ENCODE measurements at places on chromosomes 4 and X. TPM values are rescaled to one million over a fixed set of nuclear protein-coding genes. Genes with fewer than 3 reads are reported as not detected.

Gene UGT8
- not detected for total RNA-seq

DNA sequence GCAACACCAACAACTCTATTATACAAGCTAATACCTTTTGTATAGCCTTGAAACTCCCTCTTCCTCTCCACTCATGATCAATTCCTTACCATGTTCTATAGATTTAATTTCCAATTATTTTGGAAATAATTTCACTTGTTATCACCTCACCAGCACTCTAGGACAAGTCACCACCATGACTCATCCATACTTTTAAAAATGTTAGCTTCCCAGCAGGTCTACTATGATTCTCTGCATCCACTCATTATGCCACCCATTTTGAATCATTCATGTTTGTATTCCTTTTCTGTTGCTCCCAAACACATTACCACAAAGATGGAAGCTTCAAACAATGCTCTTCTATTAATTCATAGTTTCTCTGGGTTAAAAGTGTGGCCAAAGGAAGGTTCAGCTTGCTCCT, 469.6 kb downstream of the PDGFC start:
- DNase-seq, result no peak

DNA sequence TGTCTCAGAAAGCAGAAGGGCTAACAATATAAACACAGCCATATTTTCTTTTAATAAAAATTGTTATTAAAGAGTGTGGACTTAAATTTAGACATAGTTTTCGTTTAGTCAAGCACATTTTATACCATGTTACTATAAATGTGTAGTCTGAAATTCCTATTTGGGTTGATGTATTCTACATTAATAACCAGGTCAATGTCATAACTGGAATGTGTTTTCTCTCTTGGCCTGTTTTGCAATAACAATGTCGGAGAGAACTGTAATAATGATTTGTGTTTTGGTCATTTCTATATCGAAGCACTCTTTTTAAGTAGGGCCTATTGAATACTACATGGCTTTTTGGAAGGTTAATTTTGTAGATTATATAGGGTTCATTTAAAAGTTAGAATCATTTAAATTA, 5.5 kb downstream of the USO1 start:
- DNase-seq, result no peak

DNA sequence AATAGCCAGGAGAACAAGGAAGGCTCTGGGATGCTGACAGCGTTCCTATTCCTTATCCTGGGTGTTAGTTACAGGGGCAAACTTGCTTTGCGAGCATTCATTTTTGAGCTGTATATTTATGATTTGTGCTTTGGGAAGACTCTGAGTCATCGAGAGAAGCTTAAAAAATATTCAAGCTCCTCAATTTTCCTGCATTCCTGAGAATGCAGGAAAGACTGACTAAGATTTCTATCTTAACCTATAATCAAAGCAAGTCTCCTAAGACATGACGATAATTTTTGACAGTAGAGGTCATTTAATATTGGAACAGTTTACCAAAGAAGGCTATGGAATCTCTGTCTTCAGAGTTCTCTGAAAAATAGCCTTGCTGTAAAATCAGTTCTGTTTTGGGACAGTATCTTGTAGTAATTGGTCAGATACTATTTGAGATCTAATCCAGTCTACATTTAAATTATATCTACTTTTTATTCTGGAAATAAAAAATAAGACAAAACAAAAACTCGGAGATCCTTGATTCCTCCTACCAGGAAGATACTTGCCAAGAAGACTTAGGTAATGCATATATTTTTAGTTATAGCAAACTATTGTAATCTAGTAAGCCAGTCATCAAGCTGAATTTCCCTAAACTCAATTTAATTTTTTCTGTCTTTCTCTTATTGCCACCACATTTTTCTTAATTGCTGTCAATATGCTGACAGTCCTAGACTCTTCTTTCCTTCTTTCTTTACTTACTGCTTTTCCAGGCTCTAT, 31.7 kb downstream of the BBS12 start:
- DNase-seq, result no peak

DNA sequence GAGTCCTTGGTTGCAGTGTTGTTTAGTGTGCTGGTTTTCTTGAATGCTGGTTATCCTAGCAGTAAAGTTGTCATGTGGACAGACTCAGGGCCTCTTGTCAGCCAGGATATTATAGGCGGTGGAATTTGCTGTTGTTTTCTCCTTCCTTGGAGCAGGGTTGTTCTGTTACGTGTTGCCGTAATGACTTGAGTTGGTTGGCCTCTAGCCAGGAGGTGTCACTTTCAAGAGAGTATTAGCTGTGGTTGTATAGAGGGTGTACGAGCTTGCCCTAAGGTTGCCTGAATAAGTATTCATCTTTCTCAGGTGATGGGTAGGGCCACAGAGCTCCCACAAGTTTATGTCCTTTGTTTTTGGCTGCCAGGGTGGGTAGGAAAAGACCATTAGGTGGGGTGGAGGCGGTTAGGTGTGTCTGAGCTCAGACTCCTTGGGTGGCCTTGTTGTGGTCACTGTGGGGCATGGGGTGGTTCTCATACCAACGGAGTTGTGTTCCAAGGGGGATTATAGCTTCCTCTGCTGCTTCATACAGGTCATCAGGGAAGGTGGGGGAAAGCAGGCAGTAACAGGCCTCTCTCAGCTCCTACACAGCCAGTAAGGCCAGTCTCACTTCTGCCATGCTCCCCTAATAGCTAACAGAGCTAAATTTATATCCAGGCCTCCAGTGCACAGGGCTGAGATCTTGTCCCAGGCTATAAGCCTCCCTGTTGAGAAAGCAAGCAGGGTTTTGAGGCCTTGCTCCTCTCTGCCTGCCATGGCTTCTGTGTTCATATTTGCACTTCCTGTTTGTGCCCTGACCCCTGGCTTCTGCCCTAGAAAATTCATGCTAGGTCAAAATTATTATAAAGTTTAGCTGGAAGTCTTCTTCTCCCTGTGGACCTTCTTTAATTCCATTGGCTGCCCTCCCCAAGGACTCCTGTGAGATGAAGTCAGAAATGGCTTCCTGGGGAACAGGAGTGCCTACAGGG, 594.7 kb downstream of the RAPGEF2 start:
- DNase-seq, result no peak

DNA sequence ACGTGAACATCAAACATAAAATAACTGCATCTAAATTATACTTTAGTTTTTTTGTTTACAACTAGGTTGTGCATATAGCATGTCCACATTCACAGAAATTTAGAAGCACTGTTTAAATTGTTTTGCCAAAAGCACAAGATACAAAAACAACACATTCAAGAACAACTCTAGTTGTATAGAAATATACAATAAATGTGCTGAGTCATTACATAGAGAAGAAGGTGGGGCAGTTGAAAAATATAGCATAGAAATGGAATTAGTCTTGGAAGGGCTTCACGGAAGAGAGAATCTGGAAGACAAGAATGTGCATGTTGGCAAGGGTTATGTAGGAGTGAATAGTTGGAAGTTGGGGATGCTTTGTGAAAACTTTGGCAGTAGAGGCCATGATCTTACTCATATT, 239.0 kb upstream of the GLRA2 start:
- no peak for DNase-seq

DNA sequence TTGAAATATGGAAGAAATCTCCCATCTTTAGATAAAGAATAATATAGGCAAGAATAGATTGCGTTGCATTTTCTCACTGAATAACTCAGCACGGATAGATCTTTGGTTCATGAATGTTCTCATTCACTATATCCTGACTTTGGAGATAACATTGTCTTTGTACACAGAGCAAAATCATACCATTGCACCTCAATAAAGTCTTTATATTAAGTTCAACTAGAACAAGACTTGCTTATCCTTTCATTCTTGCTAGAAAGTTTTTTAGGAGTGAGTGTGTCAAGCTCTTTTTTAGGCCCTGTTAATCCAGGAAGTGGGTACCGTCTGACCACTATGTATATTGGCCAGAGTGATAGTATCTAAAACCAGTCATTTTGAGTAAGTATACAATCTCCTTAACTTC, 658.7 kb downstream of the FSTL5 start:
- DNase-seq, result no peak

GRCh38 chr4:156102411-156102810, 148.7 kb upstream of the CTSO start:
- DNase-seq, result no peak

Measured in right atrium auricular region (tissue), 2 donors.